ENCODE measurements at places on chromosomes 12 and 14.

DNA sequence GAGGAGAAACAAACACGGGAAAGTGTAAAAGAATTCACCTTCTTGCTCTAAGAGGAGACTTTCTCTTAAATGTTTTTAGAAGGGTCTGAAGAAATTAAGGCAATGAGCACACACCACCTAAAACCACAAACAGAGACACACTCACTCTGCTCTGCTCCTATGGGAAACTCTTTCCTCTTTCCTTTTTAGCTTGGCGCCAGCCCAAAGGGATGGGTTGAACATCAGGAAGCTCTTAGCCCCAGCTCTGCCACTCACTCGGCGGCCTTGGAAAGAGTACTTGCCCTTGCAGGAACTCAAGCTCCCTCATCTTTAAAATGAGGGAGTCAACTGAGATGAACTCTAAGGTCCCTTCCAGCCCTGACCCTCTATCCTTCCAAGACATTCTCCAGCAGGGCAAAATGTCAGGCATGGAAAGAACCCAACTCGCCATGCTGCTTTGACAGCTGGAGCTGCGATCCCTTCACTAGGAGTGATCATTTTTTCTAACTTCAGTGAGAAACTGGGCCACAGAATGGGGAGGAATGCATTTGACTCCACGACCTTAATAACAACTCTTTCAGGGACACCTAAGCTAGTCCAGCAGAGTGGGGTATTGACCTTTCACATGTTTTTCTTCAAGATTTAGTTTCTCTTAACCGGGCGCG is 980 bp upstream of the RNASE8 start:
- DNase-seq, result no peak

GRCh38 chr12:29739279-29739991 is 44.3 kb downstream of the TMTC1 start:
- DNase-seq, result no peak

GRCh38 chr14:80988735-80989429 is 33.5 kb downstream of the TSHR start:
- no peak for DNase-seq

DNA sequence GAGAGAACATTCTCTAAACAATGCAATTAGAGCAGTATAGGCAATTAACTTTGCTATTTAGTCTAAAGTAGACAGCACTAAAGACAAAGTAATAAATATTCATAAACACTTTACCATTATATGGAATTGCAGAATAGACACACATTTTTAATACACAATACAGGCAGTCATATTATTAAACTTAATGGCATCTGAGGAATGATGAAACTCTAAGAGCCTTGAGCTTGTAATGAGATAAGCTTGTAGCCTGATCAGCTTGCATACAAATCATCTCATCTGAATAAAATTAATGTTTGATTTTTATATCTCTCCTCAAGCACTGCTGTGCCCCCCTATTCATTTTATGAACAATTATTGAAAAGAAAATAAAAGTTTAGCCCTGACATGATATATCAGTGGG is 107.6 kb downstream of the MGAT4C start:
- DNase-seq, result no peak

GRCh38 chr12:59499774-59500173 is 96.1 kb upstream of the SLC16A7 start:
- no peak for DNase-seq

- peak; percentile 67 for DNase-seq
Measured at GRCh38 chr14:92122351-92122677, 545 bp downstream of the CPSF2 start.

DNA sequence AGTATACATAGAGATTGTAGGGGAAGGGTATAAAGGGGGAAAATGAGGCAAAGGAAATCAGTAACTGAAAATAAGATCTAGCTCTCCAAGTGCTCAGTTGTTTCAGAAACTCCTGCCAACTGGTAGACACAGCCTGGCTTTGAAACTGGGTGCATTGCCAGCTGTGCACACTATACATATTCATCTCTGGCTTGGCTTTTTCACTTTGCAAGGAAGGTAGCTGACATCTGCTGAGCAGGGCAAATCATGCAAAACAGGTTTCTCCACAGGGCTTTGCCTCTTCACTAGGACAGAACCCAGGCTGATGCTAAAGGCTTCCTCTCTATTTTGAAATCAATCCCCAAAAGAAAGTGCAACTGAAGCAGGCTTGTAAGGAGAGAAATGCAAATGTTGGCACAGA is 101.5 kb downstream of the HELB start:
- DNase-seq, result no peak

DNA sequence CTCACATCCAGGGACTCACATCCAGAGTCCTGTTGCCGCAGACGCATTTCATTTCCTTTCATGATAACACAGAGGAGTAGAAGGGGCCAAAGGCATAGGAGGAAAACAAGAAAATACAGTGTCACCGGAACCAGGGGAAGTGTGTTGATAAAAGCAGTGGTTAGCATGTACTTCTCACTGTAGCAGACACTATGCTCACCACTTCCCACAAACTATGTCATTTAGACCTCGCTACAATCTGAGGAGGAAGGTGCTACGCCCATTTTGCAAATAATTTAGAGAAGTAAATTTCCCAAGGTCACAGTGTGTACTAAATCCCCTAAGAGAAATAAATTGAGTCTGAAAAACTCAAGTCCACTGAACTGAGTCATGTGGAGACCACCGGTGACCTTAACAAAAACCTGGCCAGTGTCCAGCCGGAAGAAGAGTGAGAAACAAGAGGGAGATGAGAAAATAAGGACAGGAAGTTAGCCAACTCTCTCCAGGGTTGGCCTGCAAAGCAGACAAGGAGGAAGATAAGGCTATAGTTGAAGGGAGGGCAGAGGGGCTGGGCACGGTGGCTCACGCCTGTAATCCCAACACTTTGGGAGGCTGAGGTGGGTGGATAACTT is 25.8 kb upstream of the TMCC3 start:
- no peak for DNase-seq

GRCh38 chr12:49366096-49366651 is 1.1 kb upstream of the SPATS2 start:
- DNase-seq, result no peak

DNA sequence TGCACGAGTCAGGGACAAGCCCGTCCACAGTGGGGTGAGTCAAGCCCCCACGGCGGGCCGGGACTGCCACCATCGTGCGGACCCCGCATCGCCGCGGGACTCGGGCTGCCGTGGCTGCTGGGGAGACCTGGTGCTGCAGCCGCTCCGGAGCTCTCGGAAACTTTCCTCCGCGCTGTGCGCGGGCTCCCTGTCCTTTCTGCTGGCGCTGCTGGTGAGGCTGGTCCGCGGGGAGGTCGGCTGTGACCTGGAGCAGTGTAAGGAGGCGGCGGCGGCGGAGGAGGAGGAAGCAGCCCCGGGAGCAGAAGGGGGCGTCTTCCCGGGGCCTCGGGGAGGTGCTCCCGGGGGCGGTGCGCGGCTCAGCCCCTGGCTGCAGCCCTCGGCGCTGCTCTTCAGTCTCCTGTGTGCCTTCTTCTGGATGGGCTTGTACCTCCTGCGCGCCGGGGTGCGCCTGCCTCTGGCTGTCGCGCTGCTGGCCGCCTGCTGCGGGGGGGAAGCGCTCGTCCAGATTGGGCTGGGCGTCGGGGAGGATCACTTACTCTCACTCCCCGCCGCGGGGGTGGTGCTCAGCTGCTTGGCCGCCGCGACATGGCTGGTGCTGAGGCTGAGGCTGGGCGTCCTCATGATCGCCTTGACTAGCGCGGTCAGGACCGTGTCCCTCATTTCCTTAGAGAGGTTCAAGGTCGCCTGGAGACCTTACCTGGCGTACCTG is 1.1 kb downstream of the PDE3A start:
- DNase-seq, result peak; percentile 46

GRCh38 chr14:54278665-54279295 is 118.0 kb upstream of the CDKN3 start:
- no peak for DNase-seq

GRCh38 chr12:7090222-7090998 is 1.8 kb downstream of the C1R start:
- no peak for DNase-seq

GRCh38 chr12:107760207-107760808 is 629 bp downstream of the PRDM4 start:
- no peak for DNase-seq

GRCh38 chr14:104389326-104390220 is 190.0 kb upstream of the C14orf180 start:
- DNase-seq, result no peak

DNA sequence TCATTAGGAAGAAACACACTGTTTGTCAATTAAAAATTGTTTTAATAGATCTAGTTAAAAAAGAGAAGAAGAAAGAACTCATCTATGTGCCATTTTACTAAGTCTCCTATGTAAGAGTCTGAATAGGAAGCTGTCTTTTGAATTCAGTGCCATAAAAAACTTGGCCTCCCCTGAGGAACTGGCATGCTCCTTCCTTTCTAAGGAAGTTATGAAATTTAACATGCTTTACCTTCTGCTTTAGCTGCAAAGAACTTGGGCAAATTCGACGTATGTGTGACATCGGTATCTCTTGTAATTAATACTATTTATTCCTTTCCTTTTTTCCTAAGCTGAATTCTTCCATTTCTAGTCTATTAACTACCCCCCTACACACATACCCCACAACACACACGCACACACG is 12.5 kb downstream of the TM7SF3 start:
- no peak for DNase-seq

DNA sequence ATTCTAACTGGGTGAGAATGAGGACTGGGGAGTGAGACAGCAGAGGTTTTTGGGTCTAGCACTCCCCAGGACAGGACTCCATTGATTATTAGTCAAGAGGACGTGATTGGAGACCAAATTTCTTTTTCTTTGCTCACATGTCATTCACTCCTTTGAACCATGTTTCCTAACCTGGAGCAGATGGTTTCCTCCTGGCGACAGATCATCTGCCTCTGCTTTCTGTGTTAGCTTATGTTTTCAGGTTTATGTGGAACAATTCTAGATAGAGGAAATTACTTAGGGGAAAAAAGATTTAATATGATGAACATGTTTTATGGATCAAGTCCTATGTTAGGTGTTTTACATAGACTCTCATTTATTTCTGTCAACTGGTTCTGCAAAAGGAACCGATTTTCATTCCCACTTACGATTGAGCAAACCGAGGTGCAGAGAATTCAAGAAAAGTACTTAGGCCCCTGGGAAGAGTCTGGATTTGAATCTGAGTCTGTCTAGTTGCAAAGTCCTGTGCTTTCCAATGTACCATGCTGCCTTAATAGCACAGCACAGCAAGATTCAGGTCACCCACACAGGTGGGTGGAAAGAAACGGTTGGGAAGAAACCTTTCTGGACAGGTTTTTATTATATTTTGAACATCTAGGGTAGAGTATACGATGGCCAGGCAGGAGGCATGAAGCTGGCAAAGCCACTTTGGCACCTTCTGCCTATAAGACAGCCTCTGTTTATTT is 30.8 kb downstream of the SMOC1 start:
- DNase-seq, result no peak

GRCh38 chr12:92554158-92555073 is 148.4 kb upstream of the PLEKHG7 start:
- no peak for DNase-seq

DNA sequence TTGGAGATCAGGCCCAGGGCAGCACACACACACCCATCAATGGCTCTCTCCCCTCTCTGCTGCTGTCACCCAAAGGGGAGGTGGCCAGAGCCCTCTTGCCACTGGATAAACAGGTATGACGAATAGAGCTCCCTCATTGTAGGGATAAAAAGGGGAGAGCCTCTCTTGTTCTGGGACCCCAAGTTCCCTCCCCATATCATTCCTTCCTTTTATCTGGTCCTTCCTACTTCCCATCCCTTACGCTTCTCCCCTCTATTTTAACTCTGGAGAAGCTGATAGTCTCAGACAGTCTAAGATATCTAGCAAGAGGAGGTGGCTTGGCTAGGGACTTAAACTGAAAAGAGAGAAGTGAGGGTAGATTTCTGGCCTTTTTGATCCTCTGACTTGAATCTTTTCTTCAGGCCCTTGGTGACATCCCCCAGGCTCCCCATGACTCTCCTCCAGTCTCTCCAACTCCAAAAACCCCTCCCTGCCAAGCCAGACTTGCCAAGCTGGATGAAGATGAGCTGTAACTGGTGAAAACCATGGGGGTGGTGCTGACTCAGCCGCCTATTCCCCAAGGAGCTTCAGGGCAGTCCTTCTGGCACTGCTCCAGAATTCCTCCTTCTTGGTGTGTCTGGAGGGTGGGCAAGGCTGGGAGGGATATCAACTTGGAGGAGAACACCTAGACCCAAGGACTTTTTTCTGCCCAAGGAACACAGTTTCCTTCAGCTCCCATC is 5.3 kb downstream of the ARHGEF25 start:
- DNase-seq, result no peak

GRCh38 chr12:122362755-122363154 is 59.7 kb downstream of the CLIP1 start:
- no peak for DNase-seq

GRCh38 chr12:90833228-90833627 is 121.7 kb downstream of the CCER1 start:
- no peak for DNase-seq

GRCh38 chr12:95225645-95226212 is 8.1 kb downstream of the VEZT start:
- no peak for DNase-seq

- DNase-seq, result no peak
Measured at GRCh38 chr12:108890208-108890607, 10.3 kb downstream of the DAO start.

- no peak for DNase-seq
Measured at GRCh38 chr12:74293689-74294131, 243.9 kb upstream of the ATXN7L3B start.

- no peak for DNase-seq
Measured at GRCh38 chr14:64838656-64839055, 41.1 kb downstream of the SPTB start.

- DNase-seq, result no peak
Measured at GRCh38 chr12:51600721-51601120, 9.7 kb downstream of the SCN8A start.

GRCh38 chr12:131370791-131371347 is 340.0 kb upstream of the SFSWAP start:
- no peak for DNase-seq

- DNase-seq, result no peak
Measured at GRCh38 chr14:20982646-20983369, 7.0 kb upstream of the METTL17 start.
